Memory B cell (primary cell): ENCODE measurements at places on chromosomes 5 and 9.

GRCh38 chr9:95648225-95648624 lies 131.5 kb upstream of the PTCH1 start:
- no peak for DNase-seq

DNA sequence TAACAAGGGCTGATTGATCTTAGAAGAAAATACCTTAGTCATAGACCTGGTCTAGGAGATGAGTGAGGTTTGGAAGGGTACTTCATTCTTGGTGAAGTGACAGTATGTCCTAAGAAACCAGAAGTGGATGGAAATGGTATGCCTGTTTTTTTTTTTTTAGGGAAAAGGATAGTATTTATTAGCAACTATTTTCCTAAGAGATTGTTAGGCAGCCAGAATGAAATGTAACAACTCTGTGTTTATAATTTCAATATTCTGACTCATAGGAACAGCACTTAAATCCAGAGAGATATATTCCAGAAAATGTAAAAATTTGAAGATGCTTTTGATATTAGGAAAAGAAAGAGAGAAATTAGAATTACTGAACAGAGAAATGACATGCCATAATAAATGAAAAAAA lies 21.2 kb upstream of the ARL14EPL start:
- no peak for DNase-seq

DNA sequence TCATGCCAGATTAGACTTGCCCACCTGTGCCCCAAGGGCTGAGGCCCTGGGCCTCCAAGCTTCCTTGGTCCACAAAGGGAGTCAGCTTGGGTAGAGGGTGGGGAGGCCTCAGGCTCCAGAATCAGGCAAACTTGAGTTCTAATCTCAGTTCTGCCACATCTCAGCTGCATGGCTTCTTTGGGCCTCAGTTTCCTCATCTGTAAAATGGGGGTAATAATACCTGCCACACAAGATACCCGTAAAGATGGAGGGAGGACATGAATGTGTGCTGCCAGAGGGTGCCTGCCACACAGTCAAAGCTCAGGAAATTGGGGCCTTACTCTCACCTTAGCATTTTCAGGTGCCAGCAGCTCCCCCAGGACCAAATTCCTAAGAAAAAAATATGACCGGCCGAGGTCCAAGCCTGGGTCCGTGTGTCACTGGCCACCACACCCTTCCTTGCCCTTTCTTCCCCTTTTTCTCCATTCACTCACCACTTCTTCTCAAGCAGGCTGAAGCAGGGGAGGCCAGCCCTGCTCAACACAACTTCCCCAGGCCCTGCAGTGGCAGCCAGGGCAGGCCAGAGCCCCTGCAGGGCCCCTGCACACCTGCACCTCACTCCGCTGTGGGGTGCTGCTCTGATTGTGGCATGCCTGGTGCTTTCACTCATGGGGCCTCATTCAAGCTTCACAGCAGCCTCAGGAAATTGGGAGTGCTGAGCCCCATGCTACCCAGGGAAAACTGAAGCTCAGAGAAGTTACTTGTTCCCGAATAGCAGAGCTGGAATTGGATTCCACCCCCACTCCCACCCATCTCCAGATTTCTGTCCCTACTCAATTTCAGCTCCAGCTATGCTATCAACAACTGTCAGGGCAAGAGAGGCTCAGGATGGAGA lies 3.9 kb downstream of the RGS14 start:
- DNase-seq, result peak; percentile 36

DNA sequence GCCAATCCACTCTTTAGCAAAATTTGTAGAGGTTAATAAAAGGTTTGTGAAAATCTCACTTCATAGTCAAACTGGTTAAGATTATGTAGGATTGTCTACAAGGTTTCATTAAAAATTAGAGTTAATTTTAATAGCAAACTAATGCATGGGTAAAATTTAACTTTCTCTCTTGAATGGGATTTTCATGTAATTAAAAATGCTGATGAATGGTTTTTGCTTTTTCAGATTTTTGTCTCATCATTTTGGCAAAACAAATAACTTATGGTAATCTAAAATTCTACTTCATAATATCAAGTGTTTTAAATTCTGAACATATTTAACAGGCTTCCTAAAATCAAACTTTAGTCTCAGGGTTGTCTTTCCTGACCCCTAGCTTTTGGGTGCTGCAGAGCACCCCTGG lies 113.8 kb upstream of the FAM174A start:
- DNase-seq, result no peak

GRCh38 chr9:107437716-107438115 lies 51.9 kb downstream of the KLF4 start:
- DNase-seq, result no peak

- no peak for DNase-seq
These were observed 22.7 kb upstream of the SSBP2 start for GRCh38 chr5:81773574-81773973.

DNA sequence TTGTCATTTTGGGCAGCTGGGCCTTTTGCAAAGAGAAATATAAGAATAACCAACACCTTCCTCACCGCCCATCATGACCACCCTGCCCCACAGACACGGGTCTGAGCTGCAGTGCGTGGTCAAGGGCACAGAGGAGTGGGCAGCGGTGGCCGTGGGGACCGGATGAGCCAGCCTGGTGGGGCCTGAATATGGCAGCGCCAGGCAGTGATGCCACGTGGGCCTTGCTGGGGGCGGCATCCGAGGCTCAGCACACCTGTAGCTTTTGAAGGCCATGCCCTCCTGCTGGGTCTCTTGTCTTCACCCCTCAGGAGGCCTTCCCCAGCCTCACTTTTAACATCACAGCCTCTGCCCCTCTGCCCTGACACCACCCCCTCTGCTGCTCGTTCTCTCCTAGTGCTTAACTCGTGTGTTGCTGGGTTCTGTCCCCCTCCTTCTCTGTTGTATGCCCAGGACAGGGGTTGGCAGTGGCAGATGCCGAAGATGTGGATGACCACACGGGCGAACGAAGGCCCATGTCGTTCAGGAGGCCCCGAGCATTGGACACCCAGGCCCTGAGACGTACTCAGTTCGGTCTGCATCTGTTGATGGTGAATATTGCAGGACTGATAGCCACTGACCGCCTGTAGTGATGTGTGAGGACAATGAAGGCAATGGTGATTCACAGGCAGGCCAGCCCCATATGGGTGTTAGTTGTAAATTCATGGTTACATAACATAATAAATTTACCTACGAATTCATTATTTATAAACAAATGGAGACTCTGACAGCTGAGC lies 46.0 kb downstream of the AHRR start:
- DNase-seq, result no peak

DNA sequence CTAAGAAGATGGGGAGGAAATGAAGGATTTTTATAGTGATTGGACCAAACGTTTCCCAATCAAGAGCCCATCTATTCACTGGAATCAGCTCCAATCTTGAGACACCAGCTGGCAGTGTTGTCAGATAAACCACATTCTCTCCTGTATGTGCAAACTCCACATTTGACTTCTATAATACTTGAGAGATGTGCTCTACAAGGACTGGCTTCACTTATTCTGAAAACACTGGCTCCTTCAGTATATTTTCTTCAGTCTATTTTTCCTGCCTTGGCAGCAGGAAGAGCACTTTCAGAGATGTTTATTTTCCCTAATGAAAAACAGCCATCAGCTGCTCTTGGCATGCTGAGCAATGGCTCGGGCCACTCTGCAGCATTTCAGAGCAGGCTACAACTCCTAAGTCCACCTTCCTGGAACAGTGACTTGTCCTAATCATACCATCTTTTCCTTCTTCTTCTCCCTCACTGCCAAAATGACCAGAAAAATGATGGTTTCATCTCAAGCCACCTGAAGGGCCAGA lies 96.9 kb upstream of the FSTL4 start:
- DNase-seq, result no peak

- DNase-seq, result no peak
These were observed 10.6 kb downstream of the MARCOL start for GRCh38 chr5:148248894-148249293.

DNA sequence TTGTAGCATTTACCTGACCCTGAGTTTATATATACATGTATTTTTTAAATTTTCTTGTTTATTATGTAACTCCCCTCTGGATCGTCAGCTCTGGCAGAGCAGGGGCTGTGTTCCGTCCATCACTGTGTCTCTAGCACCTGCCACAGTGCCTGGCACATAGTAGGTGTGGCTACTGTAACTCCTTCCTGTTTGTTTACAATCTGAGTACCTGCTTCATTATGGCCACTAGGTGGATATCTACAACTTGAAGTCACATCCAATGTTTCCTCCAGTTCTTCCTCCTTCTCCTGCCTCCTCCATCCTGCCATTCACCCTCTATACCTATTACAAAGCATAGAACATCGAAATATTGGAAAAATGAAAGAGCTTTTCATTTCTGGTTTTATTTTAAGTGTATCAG lies 14.2 kb upstream of the PPP1R2B start:
- no peak for DNase-seq

- no peak for DNase-seq
These were observed 17.6 kb upstream of the TARS1 start for GRCh38 chr5:33423018-33423630.

DNA sequence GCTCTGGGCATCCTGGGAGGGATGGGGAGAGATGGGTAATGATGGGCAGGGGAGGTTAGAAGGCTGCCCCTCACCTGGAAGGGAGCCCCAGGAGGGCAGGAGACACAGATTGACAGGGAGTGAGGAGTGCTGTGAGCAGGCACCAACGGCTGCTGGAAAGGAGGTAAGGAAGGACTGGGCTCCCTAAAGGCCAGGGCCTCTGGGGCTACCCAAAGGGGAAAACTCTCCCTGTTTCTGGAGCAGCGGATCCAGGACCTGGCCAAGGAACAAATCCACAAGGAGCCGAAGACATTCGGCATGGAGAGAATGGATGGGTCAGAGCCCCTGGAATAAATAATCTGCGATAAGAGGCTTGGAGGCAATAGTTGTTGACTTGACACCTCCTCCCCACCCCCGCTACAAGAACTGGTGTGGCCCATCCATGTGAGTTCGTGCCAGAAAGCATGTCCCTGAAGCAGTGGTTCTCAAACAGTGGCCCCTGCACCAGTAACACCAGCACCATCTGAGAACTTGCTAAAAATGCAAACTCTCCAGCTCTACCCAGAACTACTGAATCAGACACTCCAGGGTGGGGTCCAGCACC lies 208.3 kb downstream of the GABBR2 start:
- no peak for DNase-seq

GRCh38 chr5:92635001-92635461 lies 946.0 kb downstream of the NR2F1-AS1 start:
- DNase-seq, result no peak

GRCh38 chr9:111533099-111533790 lies 8.3 kb downstream of the ZNF483 start:
- no peak for DNase-seq

DNA sequence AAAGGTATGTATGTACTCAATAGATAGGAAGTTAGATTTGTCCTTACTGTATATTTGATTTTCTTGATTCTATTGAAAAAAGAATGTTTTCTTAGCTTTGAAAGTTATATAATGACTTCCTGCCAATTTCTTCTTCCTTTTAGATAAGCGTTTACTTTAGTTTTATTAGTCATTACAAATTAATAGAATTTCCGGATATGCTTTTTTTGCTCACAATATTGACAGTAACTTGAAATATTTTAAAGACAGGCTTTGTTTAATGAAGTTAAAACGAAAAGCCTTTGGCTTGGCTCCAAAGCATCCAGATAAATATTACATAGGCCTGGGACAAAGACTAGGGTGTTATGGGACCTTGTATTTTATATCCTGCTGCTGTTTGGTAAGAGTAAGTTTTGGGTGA lies 49.5 kb downstream of the CWC27 start:
- DNase-seq, result no peak

DNA sequence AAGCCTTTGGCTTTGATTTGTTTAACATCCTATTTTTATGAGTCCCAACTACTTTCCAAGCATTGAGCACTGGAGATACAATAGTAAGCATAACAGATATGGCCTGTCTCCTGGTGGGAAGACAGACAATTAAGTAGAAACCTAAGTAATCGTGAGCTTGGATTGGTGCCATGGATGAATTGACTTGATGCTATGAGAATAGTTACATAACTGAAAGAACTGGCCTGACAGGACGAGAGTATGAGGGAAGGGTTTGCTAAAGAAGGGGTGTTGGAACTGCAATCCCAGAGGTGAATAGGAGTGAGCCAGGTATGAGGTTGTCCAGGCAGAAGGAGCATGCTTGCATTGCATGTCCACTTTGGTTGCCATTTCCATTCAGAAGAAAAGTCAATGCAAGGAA lies 52.4 kb downstream of the GPR21 start:
- no peak for DNase-seq

DNA sequence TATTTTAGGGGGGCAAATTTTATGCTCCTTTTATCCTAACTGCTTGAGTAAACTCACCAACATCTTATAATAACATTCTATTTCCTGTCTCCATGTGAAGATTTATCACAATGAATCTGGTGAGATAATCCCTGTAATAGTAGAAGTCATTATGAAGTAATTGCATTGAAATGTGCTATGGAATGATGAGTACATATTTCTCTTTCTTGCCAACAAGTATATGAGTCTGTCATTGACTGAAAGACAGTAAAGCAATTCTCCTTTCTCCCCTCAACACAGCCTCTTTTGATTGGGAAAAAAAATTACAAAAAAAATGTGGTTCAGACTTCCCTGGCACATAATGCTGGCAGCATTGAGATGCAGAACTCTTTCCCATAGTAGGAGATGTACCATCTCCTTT lies 459.2 kb upstream of the RGMB start:
- DNase-seq, result no peak

DNA sequence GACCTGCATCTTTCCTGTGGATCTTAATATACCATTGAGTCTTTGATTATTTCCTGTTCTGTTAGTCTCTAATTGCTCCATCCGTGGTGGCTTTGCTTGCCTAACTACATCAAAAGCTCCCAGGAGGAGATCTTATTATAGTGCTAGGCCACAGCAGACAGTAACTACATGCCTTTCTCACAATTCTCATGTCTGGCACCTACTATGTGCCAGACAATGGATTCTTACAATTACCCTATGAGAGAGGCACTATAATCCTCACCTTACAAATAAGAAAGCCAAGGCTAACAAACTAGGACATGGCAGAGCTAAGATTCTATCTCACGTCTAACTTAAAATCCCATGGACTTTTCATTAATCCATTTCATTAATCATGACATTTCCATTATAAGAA lies 70.3 kb upstream of the TARS1 start:
- DNase-seq, result no peak

GRCh38 chr5:136155761-136156160 lies 23.1 kb downstream of the SMAD5 start:
- no peak for DNase-seq

DNA sequence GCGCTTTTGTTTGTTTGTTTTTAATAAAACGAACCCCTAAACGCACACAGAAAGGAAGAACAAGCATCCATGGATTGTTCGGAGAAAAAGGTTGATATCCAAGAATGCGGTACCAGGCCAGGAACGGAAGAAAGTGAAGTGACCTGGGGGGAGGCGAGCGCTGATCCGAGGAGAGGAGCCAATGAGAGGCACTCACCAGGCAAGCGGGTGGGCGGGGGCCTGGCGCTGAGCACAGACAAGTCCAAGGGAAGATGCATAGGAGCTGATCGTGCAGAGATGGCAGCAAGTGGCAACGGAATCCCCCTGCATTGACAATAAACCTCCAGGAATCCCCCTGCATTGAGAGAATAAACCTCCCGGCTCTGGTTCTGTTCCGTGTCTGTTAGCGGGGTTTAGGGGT lies 8.4 kb downstream of the OBP2B start:
- DNase-seq, result no peak

- DNase-seq, result no peak
These were observed 10.8 kb upstream of the DBN1 start for GRCh38 chr5:177483994-177484901.
